Activated B cell treated with CpG ODN at 0.5 μM for 24 hours (primary cell): ENCODE measurements at places on chromosomes 2 and 18.

DNA sequence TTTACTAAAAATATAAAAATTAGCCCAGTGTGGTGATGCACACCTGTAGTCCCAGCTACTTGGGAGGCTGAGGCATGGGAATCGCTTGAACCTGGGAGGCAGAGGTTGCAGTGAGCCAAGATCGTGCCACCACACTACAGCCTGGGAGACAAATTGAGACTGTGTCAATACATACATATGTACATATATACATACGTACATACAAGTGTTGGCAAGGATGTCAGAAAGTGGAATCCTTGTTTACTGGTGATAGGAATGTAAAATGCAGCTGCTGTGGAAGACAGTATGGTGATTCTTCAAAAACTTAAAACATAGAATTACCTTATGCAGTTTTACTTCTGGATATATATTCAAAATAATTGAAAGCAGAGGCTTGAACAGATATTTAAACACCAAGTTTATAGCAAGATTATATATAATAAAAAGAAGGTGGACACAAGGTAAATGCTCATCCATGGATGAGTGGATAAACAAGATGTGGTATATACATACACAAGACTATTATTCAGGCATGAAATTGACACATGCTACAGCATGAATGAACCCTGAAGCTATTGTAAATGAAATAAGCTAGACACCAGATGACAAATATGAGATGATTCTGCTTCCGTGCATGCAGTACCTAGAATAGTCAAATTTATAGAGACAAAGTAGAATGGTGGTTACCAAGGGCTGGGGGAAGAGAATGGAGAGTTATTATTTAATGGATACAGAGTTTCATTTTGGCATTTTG, 43.2 kb downstream of the CCDC138 start:
- DNase-seq: no peak

DNA sequence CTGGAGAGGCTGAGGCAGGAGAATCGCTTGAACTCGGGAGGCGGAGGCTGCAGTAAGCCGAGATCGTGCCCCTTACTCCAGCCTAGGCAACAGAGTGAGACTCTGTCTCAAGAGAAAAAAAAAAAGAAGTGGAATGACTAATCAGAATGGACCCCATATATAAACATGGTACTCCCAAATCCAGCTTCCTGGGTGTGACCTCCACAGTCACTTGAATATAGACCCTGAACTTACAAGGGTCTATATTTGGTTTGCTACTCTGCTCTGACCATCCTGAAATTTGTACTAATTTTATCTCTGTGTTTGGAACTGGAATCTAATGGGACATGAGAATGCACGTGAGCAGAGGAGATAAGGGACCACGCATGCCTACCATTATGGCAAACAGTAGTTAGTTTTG, 275.0 kb downstream of the TNS1 start:
- DNase-seq: no peak

DNA sequence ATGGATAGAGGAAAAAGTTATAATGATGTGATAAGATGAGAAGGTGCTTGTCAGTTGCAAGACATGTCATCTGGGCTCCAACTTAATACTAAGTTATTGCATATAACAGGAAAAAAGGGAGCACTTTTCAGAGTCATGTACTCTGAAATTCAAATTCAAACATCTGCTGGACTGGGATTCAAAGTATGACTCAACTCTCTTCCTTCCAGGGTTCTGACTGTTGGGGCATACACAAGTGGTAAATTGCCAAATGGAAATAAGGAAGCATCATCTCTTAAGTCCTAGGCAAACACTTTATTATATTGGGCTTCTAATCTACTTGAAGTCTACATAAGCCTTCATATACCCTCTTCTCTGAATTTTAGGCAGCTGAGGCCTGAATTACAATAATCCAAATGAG, 44.9 kb downstream of the ZBTB14 start:
- DNase-seq: no peak

DNA sequence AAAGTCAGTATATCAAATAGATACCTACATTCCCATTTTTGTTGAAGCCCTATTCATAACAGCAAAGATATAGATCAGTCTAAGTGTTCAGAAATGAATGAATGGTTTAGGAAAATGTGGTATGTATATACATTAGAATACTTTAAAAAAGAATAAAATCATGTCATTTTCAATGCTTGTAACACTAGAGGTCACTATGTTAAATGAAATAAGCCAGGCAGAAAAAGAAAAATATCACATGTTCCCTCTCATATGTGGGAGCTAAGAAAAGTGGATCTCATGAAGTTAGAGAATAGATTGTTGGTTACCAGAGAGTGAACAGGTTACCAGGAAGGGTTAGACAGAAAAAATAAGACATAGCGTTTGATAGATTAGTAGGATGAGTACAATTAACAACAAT, 1111.0 kb upstream of the SLC39A10 start:
- no peak for DNase-seq
